ENCODE measurements at places on chromosomes 4 and X.

DNA sequence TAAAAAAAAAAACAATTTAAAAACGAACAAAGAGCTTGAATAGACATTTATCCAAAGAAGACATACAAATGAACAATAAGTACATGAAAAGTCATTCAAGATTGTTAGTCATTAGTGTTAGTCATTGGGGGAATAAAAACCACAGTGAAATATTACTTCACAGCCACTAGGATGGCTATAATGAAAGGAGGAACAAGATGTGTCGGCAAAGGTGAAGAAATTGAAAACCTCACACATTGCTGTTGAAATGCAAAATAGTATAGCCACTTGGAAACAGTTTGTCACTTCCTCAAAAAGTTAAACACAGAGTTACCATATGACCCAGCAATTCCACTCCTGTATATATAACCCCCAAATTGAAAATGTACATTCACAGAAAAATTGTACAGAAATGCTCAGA lies 45.2 kb upstream of the SLC39A8 start:
- no peak for DNase-seq

DNA sequence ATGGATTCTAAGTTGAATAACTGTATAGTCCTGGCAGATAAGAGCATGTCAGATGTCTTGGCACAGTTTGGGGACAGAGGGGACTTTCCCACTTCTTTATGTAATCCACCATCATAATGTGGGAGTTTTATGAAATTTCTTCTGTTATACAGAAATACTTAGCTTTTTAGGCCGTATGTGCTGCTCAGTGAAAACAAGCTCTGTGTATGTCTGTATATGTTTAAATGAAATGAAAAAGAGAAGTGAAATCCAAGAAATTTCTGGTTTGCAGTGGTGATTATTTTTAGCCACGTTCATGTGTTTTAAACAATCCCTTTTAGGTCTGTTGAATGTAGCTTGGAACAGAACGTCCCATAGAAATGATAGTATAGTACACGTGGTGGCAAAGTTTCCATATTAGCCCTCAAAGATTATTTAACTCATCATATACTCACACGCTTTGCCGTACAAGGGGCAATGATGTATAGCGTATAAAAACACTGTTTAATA lies 41.0 kb downstream of the GAB1 start:
- no peak for DNase-seq

DNA sequence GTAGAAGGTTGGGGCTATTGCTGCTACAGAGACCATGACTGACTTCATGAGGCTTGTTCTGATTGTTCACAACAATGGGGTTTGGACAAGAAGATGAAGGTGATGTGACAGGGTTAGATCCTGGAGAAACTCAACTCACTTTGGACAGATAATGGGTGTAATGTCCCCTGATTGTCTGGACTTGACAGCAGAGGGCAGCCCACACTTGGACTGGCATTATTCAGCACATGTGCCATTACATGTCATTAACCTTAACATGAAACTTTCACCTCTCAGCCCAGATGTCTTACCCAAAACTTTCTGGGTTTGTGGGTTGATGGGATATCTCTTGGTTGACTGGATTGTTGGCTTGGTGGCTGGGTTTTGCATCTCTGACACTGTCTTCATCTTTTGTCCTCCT lies 101.5 kb downstream of the MXRA5 start:
- DNase-seq: no peak

- no peak for DNase-seq
These were observed 10.9 kb downstream of the SAP30 start for GRCh38 chr4:173381610-173382009.

- no peak for DNase-seq
These were observed 667.6 kb downstream of the PCDH18 start for GRCh38 chr4:136864604-136865185.

DNA sequence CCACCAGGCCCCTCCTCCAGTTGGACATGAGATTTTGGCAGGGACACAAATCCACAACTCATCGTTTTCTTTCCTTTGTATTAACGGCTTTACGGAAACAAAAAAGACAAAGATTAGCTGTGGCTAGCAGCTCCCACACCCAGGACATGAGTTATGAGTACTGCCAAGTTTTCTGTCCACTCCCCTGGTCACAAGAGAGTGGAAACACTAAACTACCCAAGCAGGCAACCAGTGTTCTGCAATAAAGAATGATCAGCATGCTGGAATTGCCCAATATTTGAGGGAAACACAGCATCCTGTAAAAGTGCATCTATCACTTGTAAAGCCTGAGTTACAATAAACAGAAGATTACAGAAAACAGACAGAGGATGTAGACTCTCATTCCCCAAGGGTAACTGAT lies 358.4 kb downstream of the NLGN4X start:
- DNase-seq: no peak

- DNase-seq: no peak
These were observed 166.1 kb upstream of the RPL34 start for GRCh38 chr4:108454227-108454626.

DNA sequence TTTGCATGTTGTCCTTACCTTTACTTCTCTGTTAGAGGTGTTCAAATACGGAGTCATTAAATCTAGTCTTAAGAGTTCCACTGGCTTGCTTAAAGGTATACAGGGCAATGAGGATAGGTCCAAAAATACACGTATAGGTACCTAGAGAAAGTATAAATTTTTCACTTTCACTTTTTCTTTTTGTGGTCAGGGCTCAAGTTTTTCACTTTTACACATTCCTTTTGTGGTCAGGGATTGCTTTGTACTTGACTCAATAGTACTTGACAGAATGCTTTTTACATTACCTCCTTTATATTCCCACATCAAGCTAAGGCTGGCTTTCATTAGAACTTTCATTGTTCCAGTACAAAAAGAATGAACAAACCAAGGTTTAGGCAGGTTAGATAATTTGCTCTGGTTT lies 21.7 kb downstream of the TMEM184C start:
- no peak for DNase-seq

GRCh38 chr4:2413821-2414610 lies 4.4 kb downstream of the ZFYVE28 start:
- no peak for DNase-seq

GRCh38 chr4:87243426-87244053 lies 23.1 kb upstream of the KLHL8 start:
- DNase-seq: no peak

DNA sequence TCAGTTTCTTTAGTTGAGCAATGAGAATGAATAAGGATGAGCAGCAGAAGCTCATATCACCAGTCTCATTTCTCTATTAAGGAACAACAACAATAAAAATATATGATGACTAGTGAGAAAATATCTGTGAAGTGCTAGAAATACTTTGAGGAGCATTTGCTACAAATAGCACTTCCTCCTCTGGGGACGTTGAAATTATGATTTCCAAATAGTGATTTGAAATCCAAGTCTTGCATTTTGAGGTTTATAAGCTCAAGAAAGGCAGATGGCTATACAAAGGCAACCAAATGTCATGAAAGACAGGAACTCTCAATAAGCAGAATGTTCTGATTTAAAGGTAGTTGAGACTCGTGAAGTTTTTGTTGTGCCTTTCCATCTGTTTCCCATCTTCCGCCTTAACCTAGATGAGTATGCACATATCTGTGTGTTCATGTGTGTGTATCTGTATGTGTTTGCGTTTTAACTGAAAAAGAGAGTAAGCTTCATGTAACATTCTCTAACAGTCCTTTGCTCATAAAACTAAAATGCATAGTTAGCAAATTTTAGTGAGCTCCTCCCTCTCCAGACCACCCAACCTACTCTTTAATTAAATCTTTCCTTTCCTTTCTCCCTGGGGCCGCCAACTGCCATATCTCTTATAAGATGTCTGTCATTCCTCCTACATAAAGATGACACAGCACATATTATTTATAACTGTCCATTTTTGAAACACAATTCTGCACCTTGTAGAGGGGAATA lies 222.6 kb upstream of the RASGEF1B start:
- no peak for DNase-seq

- no peak for DNase-seq
These were observed 124.7 kb upstream of the C1QTNF7 start for GRCh38 chr4:15303052-15303641.

GRCh38 chr4:122665161-122665929 lies 44.5 kb upstream of the IL21 start:
- no peak for DNase-seq

DNA sequence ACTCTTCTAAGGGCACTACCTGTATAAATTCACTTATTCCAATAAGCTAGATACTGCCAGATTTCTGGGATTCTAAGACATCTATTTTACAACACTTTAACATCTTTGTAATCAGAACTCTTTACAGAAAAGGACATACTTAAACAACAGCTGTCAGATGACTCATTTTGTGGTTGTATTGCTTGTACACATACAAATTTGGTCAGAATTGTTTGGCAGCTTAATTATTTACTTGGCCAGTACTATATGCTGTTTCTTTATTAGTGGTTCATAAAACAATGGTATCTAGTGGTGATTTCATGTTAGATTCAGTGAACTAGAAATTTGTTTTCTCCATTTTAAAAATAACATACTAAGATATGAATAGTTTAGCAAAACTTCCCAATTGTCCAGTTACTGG lies 27.2 kb downstream of the PALLD start:
- no peak for DNase-seq

- DNase-seq: no peak
These were observed 45.1 kb upstream of the PPARGC1A start for GRCh38 chr4:23934915-23935314.

- DNase-seq: no peak
These were observed 251.4 kb upstream of the POF1B start for GRCh38 chrX:85630901-85631300.

GRCh38 chr4:161356351-161356750 lies 807.4 kb downstream of the FSTL5 start:
- DNase-seq: no peak

Measured in mesothelial cell of epicardium (in vitro differentiated cells).